ENCODE measurements at places on chromosomes 12 and 14.
A peak's percentile ranks its signal among the peaks of the same experiment; 100 is the strongest.

DNA sequence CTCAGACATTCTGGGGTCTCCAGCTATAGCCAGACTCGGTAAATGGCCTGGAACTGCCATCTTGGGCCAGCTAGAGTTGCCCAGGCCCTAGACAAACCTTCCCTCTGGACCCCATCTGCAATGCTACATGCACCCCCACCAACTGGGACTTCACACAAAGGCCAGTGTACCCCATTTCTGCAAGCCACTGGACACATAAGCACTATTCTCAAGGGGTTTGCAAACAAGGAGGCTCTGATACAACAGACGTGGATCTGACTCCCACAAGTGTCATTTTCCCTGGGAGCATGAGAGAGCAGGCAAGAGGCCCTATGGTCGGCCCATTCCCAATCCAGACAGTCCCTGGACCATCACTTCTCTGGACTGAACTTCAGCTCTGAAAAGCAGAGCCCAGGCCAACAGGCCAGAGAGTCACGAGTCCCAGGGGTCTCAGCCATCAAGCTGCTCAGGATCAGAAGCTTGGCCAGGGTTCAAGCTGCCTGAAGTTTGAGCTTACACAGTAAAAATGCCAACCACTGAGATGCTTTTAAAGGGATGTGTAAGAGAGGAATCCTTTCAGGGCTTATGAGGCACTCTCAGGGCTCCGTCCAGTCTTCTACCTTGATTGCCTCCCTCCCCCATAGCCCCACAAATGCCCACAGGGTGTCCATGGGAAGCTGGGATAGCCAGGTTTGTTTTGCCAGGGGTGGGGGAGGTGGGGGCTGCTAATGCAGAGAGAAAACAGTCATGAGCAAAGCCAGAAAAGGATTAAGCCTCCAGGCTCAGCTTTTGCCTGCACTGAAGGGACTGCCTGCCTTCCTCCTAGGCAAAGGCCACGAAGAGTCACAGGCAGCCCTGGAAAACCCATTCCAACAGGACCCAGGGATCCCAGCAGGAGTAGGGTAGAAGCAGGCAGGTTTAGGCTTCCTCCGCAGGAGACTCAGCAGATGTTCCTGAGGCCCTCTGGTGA lies 31.7 kb upstream of the PNMA1 start:
- no peak for DNase-seq

DNA sequence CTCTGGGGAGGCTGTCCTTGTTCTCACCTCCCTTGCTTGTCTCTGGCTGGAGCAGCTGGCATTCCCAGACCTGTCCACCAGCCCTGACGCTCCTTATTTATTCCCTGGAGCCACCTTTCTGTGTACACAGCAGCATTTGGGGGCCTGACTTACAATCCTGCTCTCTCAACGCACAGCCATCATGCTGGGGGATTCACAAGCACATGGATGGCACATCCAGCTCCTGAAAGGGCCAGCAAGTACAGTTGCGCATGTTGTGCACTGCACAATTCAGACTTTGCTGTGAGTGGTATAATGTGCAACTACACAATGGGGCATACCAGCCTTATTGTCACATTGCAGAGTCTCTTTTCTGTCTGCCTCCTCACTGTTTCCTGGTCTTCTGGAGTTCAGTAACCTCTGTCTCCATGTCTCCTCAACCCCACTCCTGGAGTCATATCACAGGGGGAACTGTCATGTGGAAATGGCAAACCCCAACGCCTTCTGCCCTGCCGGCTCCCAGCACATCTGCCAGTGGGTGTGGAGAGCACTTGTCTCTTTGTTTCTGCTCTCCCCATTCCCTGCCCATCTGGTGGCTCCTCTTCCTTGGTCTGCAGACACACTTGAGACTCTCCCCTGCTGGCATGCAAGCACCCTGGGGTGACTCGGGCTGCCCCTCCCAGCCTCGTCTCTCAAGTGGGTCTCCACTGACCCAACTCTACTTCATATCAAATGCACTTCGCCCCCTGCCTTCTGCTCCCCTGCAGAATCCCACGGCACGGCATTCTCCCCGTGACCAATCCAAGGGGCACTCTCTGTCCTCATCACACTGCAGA lies 41.2 kb upstream of the MEG3 start:
- no peak for DNase-seq

DNA sequence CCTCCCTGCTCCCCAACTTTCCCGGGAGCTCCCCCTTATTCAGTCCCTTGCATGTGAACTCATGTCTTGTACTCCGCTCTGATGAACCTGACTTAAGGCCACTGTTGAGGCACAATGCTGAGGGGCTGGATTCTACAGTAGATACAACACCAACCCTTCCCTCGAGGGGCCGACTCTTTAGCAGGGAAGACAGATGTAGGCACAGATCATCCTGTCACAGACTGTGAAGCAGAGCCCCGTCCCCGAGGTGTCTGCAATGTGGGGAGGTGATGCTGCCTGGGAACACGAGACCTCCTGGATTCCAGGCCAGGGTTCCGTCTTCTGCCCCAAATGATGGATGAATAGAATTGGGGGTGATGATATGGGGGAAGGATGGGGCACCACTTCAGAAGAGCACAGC lies 175.1 kb downstream of the CHST11 start:
- DNase-seq = no peak

GRCh38 chr14:88667555-88668273 lies 104.9 kb downstream of the ZC3H14 start:
- peak; percentile 53 for DNase-seq

Measured in CD4-positive, alpha-beta T cell treated with Interleukin-6 for 4 hours (primary cell).